ENCODE measurements at places on chromosomes 6 and 20. TPM values are rescaled to one million over a fixed set of nuclear protein-coding genes. Genes with fewer than 3 reads are reported as not detected.

DNA sequence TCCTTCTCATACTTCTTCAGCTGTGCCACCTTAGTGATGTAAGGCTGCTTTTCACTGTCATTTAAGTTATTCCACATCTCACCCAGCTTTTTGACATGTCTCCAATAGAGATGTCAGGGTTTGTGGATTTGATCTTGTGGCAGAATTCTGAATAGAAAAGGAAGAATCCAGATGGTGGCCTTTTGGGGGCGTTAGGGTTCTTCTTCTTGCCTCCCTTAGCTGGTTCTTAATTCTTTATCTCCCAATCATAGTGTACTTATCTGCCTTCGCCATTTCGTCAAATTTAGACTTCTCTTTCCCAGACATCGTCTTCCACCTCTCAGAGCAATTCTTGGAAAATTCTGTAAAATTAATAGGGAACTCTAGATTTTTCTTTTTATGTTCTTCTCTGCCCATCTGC, 422.9 kb downstream of the GJA1 start:
- no peak for DNase-seq
- H3K36me3 ChIP-seq: no peaks in the 10 kb centered on the region
- H3K27me3 ChIP-seq: no peaks in the 10 kb centered on the region
- no peak overlapping the region for H3K4me3 ChIP-seq

The RRP36 gene
- 23.8 TPM for total RNA-seq

DNA sequence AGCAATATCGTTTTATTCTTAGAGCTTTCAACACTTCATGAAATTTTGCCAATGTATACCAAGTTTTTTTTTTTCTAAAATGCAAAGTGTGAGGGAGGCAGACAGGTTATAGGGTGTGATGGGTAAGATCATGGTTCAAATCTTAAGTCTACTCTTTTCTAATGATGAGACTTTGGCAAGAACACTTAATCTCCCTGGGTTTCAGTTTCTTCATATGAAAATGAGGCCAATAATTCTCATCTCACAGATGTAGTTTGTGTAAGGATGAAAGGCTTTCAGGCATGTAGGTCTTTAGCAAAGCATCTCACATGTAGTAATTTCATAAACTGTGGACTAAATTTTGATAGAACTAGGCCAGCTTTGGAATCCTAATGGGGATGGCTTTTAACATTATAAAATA, 457.1 kb downstream of the QKI start:
- H3K36me3 ChIP-seq: no peaks in the 10 kb centered on the region
- no peaks in the 10 kb centered on the region for H3K27me3 ChIP-seq
- H3K27ac ChIP-seq: no peak overlapping the region
- DNase-seq: no peak
- H3K4me3 ChIP-seq: no peak overlapping the region

The CAGE1 gene
- total RNA-seq: not detected

The SLC17A2 gene
- total RNA-seq: 40.7 TPM

The MBOAT1 gene
- 10.0 TPM for total RNA-seq
